ENCODE measurements at places on chromosomes 11 and 22. TPM values are rescaled to one million over a fixed set of nuclear protein-coding genes. Genes with fewer than 3 reads are reported as not detected.

TNNI2 gene
- not detected for total RNA-seq

PIH1D2 gene
- 0.59 TPM for total RNA-seq

RFPL2 gene
- not detected for total RNA-seq

IPO7 gene
- 177 TPM for total RNA-seq

KCNJ1 gene
- not detected for total RNA-seq

BARX2 gene
- 4.7 TPM for total RNA-seq

SLC29A2 gene
- total RNA-seq: 18.9 TPM

C11orf65 gene
- 0.30 TPM for total RNA-seq

OR51I1 gene
- total RNA-seq: not detected

MPZL2 gene
- 18.5 TPM for total RNA-seq

SLC22A6 gene
- not detected for total RNA-seq

PMM1 gene
- total RNA-seq: 19.7 TPM

CBY1 gene
- total RNA-seq: 8.4 TPM

DEFB131B gene
- total RNA-seq: not detected

USP2 gene
- total RNA-seq: 0.35 TPM

C1QTNF5 gene
- total RNA-seq: not detected

MB gene
- 2.7 TPM for total RNA-seq

KCNJ5 gene
- not detected for total RNA-seq

MGAT3 gene
- 0.90 TPM for total RNA-seq

MPEG1 gene
- not detected for total RNA-seq

TBX1 gene
- total RNA-seq: 0.09 TPM

VPREB3 gene
- not detected for total RNA-seq

SCUBE2 gene
- total RNA-seq: not detected

OR8G5 gene
- not detected for total RNA-seq

TBC1D22A gene
- 41.0 TPM for total RNA-seq

KLHDC7B gene
- total RNA-seq: 5.3 TPM

OTOG gene
- total RNA-seq: not detected

DDIAS gene
- total RNA-seq: 26.9 TPM

FJX1 gene
- 0.26 TPM for total RNA-seq

Data from activated CD4-positive, alpha-beta T cell treated with anti-CD3 and anti-CD28 coated beads, Interleukin-2, amount 10 ng/mL, durations not matched to agents 24 days and 14 days (primary cell).